ENCODE measurements at places on chromosomes 12 and 14.

DNA sequence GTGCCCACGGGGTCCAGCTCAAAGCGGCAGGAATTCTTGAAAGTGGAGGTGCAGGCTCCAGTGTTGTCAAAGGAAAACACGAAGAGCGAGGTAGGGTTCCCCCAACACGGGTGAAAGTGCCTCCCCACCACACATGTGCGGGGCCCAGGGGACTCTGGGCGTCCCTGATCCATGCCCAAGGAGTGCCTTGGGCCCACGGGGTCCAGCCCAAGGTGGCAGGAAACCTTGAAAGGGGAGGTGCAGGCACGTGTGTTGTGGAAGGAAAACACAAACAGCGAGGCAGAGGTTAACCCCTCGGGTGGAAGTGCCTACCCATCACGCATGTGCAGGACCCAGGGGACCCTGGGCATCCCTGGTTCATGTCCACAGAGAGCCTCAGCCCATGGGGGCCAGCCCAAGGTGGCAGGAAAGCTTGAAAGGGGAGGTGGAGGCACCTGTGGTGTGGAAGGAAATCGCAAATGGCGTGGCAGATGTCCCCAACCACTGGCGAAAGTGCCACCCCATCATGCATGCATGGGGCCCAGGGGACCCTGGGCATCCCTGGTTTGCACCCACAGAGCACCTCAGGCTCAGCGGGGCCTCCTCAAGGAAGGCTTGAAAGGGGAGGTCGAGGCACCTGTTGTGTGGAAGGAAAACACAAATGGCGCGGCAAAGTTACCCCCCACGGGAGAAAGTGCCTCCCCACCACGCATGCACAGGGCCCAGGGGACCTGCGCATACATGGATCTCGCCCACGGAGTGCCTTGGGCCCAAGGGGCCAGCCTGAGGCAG, 584.6 kb downstream of the ALG10 start:
- no peak for DNase-seq

- no peak for DNase-seq
Measured at GRCh38 chr12:112025808-112026375, 12.7 kb downstream of the ERP29 start.

- no peak for DNase-seq
Measured at GRCh38 chr12:51687614-51688013, 96.6 kb downstream of the SCN8A start.

DNA sequence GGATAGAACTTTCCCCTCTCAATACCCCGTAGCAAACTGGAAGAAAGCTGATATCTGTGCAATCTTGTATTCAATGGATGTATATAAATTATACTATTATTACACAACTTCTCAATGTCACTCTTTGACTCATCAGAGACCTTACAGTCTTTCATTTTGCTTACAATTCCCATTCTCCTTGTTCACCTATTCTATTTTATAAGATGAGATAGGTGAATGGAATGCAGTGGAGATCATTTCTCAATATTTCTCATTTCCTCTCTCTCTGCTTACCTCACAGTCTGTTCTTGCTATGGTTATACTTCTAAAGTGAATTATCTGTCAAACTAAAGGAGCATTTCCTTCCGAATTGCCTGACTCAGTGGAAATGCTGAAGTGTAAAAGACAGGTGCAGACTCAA, 14.9 kb downstream of the FOXA1 start:
- no peak for DNase-seq

- DNase-seq = no peak
Measured at GRCh38 chr14:103928011-103928890, at the start of gene TDRD9. Gene TDRD9 (plus strand): TSS chr14:103928456. CDS start chr14:103928510, 54 bp downstream.
